ENCODE measurements at places on chromosomes 7 and 10. TPM values are rescaled to one million over a fixed set of nuclear protein-coding genes. Genes with fewer than 3 reads are reported as not detected.
A peak's percentile ranks its signal among the peaks of the same experiment; 100 is the strongest.

- DNase-seq: no peak
Observed at GRCh38 chr10:121084016-121084674, 233.0 kb downstream of the WDR11 start.

- DNase-seq: no peak
Observed at GRCh38 chr10:84668186-84668763, 339.9 kb downstream of the CCSER2 start.

Gene PTPN20
- 0.27 TPM for total RNA-seq

DNA sequence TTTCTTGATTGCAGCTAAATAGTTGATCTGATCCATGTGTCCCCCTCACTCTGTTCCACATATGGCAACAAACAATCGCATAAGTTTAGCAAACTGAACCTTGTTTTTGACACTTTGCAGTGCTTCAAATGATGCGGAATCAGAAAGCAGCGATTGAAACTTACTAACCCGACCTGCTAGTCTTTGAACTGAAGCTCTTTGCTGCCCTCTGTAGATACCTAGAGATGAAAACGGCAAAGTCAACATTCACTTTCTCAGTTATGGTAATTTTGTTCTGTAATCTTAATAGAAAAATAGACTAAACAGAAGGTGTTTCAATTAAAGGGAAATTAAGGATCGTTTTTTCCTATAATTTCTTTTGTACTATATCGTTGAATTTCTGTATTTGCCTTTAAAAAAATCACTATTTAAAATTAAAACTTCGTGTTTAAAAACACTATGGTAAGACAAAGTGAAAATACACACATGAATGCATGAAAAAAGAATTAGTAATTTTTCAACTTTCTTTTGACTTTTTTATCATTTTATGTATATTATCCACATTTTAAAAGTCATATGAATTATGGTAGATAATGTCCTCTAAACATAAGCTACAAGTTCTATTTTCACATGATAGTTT is 276.5 kb downstream of the MAGI2 start:
- peak; percentile 72 for DNase-seq

DNA sequence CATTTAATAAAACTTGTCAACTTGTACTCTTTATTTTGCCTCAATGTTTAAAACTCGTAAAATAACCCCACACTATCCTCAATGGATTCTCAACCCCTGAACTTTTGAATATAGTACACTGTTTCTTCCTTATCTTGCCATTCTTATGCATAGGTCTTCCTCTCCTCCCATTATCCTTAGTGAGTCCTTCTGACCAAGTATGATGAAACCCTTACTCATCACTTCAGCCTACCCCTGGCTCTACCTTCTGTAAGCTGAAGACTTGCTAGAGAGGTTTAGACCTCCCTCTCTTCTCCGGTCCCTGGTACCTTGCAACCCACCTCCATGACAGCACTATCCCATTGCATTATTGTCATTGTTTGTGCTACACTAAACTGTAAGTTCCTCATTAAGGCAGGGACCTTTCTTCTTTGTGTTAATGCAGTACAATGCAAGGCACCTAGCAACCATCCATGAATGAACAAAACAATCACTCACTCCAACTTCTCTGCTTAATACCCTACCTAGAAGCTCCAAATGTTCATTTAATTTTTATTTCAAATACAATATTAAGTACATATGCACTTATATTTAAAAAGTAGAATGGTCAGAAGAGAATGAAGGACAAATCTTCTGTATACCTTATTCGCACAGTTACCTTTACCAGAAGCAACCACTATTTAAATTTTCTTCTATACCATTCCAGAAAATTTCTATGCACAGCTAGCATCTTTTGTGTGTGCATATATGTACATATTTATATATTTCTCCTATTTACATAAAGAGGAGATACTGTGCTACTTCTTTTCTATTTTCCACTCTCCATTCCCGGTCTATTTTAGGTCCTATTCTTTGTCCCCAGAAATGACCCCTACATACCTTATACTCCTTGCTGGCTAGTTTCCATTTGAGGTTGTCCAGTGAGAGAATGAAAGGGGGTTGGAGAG is 77.5 kb downstream of the SLC16A9 start:
- no peak for DNase-seq

DNA sequence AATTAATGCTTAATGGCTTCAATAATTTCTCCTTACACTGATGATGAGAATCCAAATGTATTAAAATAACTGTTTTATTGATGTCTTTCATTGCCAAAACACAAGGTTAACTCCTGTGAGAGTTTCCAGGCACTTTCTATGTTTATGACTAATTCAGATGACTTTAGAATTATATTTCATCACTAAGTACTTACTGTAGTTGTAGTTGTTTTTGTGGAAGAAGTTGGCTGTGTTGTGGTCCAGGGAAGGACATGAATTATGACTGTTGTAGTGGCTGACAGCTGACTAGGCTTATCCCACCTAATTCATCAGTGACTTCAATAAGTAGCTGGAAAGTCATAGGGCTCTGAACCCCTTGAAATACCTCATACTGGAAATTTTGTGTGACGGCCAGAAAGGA is 254.8 kb downstream of the HGF start:
- peak; percentile 27 for DNase-seq

Gene AFAP1L2
- 0.18 TPM for total RNA-seq

DNA sequence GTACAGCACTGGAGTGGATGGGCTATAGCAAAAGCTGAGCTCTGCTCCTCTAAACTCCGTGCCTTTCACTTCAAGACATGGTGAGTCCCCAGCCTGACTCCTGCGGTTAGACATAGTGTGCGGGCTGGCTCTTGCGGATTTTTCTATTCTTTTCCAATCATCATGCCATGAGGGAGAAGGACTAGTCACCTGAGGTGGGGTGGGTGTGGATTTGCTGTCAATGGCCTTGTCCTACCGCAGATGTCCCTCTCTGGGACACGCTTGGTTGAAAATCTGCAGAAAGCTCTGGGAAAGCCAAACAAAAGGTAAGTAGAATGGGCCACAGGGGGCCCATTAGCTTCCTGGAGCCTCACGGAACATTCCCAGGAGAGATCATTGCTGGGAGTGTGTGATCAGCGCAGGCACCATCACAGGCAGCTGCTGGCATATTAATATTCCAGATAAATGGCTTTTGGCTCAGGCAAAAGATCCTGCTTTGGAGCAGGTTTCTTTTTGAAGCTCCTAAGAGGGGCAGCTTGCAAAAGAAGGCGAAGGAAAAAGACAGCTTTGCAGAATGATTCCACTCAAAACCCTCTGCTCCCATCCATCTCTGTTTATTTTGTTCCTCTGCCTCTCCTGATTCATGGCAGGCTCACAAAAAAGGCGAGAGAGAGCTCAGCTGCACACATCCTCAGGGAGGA is 509.0 kb upstream of the ZMIZ1 start:
- no peak for DNase-seq

Gene FAM24B
- total RNA-seq: 4.3 TPM

DNA sequence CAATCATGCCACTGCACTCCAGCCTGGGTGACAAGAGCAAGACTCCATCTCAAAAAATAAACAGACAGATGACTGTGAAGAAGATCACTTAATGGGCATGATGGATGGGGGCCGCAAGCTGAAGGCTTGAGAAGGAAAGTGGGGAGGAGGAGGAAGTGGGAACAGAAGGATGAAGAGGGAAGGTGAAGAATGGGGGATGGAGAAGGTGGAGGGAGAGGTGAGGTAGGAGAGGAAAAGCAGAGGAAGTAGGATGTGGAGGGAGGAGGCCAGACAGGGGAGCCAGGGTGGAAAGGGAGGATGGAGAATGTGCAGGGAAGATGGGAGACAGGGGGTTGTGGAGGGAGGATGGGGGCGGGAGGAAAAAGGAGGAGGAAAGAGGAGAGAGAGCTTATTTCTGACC is 68.8 kb downstream of the SVOPL start:
- no peak for DNase-seq

Gene GPR146
- 1.2 TPM for total RNA-seq

DNA sequence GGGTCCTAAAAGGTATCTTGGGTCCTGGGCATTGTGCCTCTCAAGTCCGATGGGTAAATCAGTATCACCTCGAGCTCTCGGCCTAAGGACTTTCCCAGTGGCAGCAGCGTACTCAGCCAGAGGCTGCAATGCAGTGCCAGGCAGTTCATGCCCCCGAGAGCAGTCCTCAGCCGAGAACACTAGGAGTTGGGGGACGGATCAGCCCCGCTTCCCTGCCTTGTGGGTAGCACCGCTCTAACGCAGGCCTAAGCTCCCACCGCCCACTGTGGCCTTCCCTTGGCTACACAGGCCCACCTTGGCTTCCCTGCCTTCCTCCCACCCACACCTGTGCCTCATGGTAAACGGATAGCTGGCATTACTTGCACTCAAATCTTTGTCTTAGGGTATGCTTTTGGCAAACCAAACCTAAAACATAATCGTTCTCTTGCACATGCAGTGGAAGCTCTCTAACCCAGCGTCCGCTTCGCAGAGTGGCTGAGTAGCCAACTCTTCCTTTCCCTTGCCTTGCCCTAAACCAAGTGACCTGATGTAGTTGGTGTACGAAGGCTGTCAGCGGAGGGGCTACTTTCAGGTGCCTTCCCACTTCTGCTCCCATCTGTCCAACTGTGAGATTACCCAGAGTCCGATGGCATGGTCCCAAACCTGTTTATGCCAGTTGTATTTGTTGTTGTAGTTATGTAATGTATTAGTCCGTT is 73.2 kb upstream of the CHST15 start:
- DNase-seq: no peak

Gene NANOS1
- total RNA-seq: 2.7 TPM

Gene CH25H
- not detected for total RNA-seq

DNA sequence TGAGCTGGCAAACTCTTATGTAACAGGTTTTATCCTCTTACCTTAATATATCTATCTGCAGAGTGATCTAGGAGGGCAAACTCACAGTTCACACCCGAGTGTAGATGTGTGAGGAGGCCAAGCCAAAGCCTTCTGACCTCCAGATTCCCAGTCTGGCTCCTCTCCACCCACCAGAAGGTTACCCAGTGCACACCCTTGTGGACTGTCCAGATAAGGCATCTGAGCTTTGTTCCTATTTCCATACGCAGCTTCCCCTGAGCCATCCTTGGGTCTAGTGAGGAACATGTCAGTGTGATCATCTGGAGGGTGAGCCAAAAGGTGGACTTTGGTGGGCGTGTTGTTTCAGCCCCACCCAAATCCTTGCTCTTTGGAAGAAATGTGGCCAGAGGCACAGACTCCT is 203.0 kb upstream of the MEOX2 start:
- peak; percentile 26 for DNase-seq

- DNase-seq: no peak
Observed at GRCh38 chr10:107094824-107095522, 69.5 kb downstream of the SORCS1 start.

DNA sequence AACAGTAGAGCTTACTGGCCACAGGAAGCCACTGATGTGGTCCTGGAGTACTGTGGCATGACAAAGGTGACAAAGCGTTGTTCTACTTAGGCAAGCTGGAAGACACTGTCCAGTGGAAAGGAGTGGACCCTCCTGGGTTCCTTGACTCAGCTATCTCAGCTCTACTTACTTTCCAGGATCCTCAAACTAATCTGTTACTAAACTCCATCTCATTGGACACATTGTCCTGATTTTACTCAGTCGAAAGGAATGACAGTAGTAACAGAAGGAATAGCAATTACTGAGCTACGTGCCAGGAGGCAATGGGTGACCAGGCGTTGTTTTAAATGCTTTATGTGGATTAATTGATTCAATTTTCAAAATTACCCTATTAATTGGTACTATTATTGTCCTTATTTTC is 41.6 kb downstream of the ABLIM1 start:
- DNase-seq: no peak

GRCh38 chr10:66717231-66717981 is 208.4 kb upstream of the LRRTM3 start:
- no peak for DNase-seq

DNA sequence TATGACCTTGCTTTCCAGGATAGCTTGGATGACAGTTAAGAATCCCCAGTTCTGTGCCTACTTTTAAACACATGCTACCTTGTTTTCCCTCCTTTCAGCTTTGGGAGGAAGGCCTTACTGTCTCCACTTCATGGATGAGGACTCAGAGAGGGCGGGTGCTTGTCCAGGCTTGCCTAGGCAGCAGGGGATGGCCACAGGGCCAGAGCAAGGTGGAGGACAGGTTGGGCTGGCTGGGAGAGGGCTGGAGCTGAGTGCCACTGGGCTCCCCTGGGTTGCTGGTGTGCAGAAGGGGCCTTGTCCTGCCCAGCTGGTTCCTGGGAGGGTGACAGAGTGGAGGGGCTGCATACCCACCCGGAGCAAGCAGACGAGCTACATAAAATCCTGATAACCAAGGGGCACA is 117.8 kb downstream of the GRK5 start:
- no peak for DNase-seq

Gene BLNK
- not detected for total RNA-seq

DNA sequence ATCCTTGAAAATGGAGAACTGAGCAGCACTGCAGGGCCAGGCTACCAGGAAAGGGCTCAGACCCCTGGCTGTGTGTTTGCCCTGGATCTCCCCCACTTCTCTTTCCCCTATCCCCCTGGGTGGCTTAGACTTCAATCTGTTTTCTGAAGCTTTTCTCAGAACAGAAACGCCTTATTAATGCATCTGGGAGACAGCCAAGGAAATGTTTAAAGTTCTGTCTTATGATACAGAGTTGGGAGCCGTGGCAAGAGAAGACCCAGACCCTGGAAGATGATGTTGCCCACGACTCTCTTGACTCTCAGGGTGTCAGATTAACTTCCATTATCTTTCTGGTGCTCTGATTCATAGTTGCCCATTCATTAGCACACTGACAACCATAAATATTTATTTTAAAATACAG is 107.1 kb downstream of the EBLN1 start:
- no peak for DNase-seq

Gene CEP55
- total RNA-seq: 2.7 TPM

GRCh38 chr7:104005197-104005596 is 15.7 kb upstream of the RELN start:
- DNase-seq: no peak

GRCh38 chr10:90919683-90920574 is 958 bp downstream of the ANKRD1 start:
- DNase-seq: no peak

Gene ARL3
- total RNA-seq: 10.4 TPM

Gene SLC25A40
- 6.9 TPM for total RNA-seq

- no peak for DNase-seq
Observed at GRCh38 chr7:155871211-155871610, 58.9 kb upstream of the SHH start.

DNA sequence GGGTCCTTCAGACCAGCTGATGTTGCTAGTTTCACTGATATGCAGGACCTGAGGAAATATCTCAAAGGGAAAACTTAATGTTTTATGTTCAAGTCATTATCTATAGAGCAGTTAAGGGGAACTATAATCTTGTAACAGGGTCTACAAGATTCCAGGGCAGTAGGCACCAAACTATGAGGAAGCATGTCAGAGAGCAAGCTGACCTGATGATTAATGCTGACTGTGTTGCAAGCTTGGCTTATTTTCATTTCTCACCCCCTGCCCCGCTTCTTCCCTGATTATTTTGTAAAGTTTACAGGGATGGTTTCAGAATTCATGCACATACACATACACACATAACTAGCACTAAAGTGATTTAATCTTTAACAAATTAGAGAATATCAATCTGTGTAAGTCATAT is 84.3 kb upstream of the CACNA2D1 start:
- peak; percentile 61 for DNase-seq

GRCh38 chr7:155224116-155224811 is 73.4 kb upstream of the INSIG1 start:
- DNase-seq: no peak

Gene ZNF736
- 12.0 TPM for total RNA-seq

Gene OR2A42
- total RNA-seq: not detected

GRCh38 chr10:121535381-121535780 is 62.9 kb downstream of the FGFR2 start:
- no peak for DNase-seq

Data from fibroblast of the aortic adventitia (primary cell).